ENCODE measurements at places on chromosomes 16 and 17.
A peak's percentile ranks its signal among the peaks of the same experiment; 100 is the strongest.

GRCh38 chr16:3216263-3216640, 18.7 kb downstream of the ZNF200 start:
- DNase-seq, result no peak

DNA sequence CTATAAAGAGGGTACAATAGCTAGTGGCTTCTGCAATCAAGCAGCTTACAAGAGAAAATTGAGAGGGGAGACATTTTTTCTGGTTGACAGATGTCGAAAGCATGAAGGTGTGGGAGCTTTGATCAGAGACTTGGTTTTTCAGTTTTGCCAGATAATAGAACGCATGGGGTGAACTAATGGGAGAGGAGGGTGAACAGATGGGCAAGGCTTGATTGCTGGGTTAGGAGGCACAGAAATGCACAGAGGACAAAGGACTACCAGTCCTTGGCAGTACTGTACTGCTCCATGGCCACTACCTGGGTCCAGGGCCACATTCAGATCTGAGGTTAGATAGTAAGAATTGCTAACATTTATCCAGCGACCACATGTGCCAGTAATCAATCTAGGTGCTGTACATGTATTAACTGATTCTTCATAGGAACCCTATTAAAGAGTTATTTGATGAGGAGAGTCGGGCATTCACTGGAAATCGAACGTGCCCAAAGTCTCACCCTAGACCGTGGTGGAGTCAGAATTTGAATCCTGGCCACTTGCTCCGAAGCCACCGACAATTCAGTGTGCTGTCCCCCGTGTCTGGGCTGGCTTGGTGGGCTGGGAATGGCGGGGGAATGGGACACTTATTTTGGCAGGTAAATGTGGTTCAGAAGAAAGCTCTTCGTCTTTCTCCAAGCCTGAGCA, 873 bp upstream of the KSR1 start:
- no peak for DNase-seq

- no peak for DNase-seq
These were observed 59.5 kb downstream of the SLFN11 start for GRCh38 chr17:35313875-35314409.

DNA sequence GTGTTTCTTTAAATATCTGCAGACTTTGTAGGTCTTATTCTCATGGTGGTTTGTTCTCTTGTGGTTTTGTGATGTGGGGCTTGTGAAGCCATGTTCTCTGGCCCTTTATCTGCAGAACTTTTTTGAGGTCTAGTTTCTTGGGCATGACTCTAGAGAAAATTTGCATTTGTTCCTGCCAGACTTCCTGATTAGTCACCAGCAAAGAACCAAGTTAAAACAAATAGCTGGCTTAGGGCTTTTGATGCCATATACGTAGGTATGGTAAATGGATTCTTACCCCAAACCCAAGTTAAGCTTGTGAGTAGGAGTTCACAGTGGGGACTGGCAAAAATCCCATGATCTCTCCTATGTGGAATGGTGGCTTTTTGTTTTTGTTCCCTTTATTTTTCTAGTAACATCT, 68.7 kb upstream of the IRX3 start:
- DNase-seq, result no peak

DNA sequence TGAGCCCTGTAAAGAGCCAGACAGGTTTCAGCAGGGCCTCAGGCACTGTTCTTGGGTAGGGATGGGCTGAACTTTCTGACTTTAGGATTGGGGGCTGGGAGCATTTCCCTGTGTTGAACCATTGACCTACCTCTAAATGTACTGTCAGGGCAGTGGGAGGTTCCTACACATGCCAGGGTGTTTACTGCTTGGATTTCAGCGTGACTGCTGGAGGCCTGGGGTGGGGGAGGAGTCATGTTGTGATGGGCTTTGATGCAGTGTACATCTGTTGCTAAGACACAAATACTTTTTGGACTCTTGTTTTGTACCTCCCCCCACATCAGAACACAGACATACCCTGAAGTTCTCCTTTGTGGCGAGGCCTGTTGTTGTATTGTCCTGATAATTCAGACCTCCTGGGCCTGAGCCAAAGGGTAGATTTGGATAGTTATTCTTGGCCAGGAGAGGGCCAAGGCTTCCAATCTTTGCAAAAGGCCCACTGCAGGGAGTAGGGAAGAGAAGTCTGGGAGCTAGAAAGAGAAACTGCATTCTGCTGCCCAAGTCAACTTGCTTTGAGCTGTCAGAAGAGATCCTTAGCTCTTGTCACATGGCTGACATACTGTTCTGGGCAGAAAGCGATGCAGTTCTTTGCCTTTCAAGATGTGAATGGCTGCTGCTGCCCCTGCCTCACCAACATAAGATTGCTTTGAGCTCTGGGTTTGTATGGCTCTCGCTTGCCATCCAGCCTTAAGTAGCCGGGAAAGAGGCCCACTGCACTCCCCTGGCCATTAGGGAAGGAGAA, 3.7 kb downstream of the NFE2L1 start:
- DNase-seq, result no peak

DNA sequence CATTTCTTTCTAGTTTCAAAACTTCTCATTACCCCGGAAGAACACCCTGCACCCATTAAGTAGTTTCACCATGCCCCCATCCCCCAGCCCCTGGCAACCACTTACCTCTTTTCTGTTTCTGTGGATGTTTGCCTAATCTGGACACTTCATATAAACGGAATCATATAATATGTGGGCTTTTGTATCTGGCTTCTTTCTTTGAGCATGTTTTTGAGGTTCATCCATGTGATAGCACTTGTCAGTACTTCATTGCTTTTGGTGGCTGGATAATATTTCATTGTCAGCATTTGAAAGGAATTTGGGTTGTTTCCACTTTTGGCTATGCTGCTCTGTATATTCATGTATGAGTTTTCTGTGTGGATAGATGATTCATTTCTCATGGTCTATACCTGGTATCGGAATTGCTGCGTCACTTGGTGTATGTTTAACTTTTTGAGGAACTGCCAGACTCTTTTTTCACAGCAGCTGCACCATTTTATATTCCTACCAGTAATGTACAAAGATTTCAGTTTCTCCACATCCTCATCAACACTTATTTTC, 30.0 kb upstream of the SLC5A10 start:
- no peak for DNase-seq

- no peak for DNase-seq
These were observed 105.9 kb upstream of the ANKFN1 start for GRCh38 chr17:56047331-56047730.

DNA sequence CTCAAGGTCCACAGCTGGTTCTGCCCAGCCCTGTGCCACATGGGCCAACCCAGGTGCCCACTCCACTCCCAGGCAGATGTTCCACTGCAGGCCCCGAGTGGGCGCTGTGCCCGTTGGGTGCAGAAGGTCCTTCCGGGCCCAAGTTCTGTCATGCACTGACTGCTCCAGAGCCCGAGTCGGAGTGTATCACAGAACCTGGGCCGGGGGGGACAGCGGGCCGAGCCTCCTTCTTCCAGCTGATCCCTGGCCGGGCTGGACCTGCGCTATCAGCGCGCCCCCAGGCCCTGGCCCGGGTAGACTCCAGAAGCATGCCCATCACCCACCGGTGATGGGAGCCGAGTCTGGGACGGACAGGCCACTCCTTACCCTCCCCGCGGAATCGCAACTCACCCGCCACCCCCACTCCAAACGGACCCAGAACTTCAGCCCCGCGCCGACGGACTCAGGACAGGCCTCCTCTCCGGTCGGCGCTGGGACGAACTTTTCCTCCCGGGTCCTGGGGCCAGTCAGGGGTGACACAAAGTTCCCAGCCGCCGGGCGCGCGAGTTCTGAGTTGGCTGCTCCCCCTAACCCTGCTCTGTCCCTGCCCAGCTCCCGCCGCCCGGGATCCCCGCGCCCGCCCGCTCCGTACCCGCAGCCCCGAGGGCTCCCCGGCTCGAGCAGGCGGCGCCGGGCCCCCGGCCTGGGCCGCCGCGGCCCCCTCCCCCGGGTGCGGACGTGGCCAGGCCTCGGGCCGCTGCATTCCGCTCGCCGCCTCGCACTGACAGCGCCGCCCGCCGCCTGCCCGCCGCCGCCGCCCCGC, at the start of gene COPZ2:
TSS of gene COPZ2 (minus strand) at position 762 of the 802 bp plus-strand sequence. CDS start at position 742, 20 bp downstream.
- peak; percentile 42 for DNase-seq

DNA sequence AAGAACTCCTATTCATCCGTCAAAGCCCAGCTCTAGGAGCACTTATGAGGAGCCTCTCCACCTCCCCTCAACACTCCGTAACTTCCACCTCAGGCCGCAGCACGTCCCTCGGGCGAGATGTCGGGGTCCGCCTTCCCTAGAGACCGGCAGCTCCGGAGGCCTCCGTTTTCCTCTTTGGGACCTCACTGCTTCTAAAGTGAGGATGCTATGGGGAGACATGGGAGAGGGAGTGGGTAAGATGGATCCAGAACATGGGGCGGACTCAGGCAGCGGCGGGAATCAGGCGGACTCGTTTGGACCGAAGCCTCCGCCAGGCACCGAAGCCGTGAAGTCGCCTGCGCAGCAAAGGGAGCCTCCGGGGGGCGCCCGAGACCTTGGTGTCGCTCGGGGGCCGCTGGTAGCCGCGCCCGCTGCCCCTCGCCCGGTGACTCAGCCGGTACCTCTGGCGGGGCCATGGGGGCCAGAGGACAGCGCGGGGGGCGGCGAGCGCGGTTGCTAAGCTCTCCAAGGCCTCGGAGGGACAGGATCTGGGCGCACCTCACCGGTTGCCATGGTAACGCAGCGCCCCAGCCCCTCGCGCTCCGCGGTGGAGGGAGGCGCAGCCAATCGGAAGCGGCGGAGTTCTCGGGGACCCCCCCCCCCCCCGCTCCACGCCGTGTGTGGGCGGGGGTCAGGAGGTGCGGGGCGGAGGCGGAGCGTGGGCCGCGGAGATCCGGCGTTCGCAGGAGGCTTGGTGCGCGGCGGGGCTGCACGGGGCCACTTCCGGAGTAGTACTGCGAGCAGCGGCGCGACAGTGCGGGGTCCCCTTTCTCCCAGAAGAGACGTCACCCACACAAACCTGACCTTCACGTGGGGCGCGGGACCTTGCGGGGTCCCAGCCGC, 1.3 kb upstream of the HIC1 start:
- DNase-seq, result no peak

- DNase-seq, result no peak
These were observed 48.1 kb downstream of the XPO6 start for GRCh38 chr16:28163699-28164098.

GRCh38 chr17:66684261-66684660, 150.7 kb upstream of the CACNG5 start:
- no peak for DNase-seq

GRCh38 chr17:21530311-21530710, 154.2 kb downstream of the KCNJ12 start:
- DNase-seq, result no peak

DNA sequence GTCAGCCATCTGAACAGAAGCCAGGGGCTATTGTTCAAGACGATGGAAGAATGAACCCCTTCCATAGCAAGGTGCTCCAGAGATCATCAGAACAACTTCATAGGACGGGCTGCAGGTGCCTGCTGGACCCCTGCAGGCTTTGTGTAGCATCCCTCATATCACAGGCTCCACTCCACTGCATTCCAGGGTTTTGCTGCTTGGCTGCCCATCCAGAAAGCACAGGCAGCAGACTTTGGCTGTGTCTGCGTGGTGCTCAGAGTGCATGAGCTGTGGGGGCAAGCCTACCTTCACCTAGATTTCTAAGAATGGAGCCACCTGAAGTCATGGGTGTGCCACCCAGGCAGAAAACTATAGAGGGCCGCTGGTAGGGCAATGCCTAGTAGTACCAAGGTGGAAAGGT, 93.9 kb upstream of the NLRP1 start:
- no peak for DNase-seq

DNA sequence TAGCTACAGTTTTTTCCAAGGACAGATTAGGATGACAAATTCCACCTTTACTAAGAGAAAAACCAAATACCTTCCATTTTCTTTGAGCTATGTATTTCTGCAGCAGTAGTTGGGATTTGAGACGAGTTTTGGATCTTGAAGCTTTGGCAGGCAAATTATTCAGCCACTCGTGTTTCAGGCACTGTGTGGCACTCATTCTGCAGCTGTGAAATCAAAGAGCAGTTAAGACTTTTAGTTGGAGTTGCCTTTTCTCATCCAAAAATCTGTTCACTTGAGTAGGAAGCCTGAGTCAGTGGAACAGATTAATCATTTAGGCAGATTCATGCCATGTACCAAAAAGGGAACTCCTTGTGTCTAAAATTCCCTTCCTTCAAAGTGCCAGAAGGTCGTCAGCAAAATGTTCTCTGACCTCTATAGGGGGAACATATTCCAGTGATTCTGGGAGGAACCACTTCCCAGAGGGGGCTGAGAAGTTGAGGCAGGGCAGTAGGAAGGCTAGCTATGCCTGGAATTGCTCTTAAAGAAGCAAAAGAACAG, 20.1 kb downstream of the ORC6 start:
- DNase-seq, result no peak

GRCh38 chr16:77739559-77739892, 17.2 kb downstream of the NUDT7 start:
- DNase-seq, result no peak

GRCh38 chr16:81004646-81005353, 1.9 kb downstream of the CMC2 start:
- no peak for DNase-seq

DNA sequence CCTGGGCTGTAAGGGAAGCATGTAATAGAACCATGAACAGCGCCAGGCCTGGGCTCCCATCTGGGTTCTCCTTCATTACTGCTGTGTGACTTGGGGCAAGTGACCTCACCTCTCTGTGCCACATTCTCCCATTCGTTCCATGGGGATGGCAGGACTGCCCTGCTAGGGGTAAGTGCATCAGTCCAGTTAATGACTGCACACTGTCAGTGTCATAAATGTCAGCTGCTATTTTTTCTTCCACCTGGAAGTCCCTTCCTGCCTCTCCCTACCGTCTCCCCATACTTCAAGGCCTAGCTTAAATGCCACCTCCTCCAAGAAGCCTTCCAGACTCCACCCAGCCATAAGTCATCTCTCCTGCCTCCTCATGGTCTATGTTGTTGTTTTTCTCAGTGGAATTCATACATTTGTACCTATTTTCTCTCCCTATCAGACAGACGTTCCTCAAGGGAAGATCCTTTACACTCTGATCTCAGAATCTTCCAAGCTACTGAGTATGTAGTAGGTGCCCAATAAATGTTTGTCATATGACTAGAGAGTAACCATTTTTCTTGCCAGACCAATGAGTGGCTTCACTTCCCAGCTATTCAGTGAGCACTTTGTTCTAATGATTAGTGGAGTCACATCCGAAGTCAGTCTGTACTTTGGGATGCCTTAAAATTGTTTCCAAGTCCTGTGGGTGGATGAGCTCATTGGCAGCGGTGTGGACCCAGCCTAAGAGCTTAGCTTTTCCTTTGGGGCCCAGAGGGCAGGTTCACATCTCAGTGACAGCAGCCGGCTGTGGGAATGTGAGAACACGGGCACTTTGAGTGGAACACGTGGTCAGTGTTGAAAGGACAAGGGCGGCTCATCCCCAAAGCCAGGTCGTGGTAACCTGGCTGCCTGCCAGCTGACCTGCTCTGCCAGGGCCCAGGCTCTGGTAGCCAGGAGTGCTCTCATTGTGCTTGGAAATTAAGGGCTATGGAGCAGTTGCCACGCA, 147.5 kb upstream of the GSE1 start:
- DNase-seq, result no peak

GRCh38 chr17:69914520-69914919, 160.5 kb upstream of the KCNJ16 start:
- no peak for DNase-seq

Measured in stimulated activated CD8-positive, alpha-beta memory T cell treated with anti-CD3 and anti-CD28 coated beads, Interleukin-4, amount 100 ng/mL, for 1 hour (primary cell).